ENCODE measurements at places on chromosomes 7 and 10.

GRCh38 chr7:157372300-157373232 lies 35.8 kb downstream of the DNAJB6 start:
- DNase-seq: no peak

DNA sequence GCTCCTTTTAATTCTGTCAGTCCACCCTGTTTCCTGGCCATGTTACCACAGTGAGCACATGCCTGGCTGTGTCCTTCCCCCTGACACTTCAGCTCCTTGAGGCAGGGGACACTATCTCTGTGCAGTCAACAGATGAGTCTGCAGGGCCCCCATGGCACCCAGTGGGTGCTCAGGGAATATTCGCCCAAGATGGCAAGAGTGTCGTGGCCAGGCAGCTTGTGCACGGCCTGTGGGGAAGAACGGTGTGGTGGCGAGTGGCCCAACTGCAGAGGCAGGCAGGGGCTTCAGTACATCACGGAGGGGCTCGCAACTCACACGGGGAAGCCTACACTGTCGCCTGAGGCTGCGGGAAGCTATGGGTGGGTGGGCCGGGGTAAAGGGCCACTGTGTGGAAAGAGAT lies 91.1 kb downstream of the TRRAP start:
- DNase-seq: no peak

DNA sequence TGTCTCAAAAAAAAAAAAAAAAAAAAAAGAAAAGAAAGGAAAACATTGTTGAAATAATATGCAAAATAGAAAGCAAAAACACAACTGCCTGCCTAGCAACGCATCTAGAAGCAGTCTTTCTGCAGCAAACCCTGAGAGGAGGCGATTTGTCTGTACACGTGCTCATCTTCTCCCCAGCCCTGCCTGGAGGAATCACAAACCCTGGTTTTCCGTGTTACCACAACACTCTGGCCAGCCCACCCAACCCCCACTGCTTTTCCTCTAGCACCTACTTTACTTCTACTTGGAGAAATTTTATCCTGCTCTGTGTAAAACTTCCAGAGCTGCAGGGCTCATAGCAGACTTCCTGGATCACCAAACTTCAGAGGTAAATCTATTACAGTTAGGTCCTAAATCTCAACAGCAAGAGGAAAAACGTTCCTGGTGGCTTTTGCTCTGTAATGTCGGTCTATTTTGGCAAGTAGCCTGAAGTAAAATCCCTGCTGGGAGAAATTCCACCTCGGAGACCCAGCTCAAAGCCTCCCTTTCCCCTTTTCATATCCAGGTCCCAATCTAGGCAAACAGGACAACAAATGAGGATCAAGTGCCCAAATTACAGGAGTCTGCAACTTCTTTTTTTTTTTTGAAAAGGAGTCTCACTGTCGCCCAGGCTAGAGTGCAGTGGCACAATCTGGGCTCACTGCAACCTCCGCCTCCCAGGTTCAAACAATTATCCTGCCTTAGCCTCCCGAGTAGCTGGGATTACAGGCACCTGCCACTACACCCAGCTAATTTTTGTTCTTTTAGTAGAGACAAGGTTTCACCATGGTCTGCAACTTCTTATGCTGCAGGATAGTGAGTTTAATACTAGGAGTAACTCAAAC lies 91.6 kb downstream of the DNMBP start:
- DNase-seq: no peak

- DNase-seq: no peak
Observed at GRCh38 chr7:36306222-36306621, 83.4 kb upstream of the ANLN start.

DNA sequence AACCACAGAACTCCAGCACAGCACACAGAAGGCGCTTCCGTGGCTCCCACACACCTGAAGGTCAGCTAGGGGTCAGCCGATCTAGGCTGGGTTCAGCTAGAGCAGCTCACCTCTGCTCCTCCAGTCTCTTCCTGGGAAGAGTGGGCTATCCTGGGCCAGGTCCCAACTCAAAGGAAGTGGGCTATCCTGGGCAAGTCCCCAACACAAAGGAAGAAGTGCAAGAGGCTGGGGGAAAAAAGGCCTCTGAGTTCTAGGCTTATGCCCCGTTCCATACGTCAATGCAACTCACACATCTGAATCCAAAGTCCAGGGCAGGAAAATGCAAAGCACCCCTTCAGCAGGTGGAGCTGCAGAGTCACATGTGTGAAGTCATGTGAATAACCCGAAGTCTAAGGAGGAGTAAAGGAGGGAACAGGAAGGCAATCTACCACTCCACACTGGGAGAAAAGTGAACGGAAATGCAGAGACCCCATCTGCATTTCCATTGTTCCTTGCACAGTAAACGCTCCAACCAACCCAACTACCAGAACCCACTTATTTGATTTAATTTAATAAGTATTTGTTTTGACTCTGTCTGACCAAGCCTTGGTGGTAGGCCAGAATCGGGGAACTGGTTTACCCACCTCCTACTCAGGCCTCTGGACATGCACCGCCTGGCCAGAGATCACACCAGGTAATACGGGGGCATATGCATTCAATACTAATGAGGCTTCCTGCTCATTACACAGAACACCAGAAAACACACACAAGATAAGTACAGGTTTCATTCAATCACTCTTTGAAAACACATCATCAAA lies 95.5 kb upstream of the RNF32 start:
- no peak for DNase-seq

DNA sequence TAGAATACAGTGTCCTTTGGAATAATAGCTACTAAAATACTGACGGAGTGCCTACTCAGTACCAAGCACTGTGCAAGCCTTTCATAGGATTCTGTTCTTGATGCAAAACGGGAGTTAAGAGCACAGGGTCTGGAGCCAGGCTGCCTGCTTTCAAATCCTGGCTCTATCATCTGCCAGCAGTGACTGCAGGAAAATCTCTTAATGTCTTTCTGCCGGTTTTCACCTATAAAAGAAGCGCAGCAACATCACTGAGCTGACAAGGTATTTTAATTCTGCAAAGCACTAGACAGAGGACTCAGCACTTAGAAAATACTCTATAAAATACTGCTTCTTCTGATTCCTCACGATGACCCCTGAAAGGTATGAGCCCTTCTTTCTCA lies 659 bp downstream of the FIGNL1 start:
- DNase-seq: no peak

DNA sequence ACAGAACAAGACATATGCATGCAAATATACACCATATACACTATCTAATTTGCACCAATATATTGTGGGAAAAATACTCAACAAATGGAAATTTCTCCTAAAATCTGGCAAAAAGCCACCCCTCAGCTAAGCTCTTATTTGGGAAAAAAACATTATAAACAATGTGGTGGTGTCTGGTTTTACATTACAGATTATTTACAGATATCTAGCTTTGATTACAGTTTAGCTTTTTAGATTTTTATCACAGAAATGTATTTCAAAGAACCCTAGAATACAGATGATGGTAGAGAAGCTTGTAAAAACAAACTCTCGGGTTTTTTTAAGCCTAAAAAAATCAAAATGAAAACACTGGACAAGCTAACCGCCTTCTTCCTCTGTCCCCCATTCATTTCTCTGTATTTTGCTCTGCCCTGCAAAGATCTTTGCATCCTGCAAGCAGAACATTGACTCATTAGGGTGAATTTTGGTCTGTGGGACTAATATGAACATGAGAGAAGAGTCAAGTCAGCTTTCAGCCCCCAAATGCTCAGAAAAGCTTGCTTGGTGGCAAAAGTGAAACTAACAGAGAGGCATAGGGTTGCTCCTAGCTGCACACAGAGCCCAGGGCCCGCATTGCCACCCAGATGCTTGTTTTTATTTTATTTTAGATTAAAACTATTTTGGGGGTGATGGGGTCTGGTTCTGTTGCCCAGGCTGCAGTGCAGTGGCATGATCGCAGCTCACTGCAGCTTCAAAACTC lies 88.8 kb upstream of the LYZL1 start:
- DNase-seq: no peak

DNA sequence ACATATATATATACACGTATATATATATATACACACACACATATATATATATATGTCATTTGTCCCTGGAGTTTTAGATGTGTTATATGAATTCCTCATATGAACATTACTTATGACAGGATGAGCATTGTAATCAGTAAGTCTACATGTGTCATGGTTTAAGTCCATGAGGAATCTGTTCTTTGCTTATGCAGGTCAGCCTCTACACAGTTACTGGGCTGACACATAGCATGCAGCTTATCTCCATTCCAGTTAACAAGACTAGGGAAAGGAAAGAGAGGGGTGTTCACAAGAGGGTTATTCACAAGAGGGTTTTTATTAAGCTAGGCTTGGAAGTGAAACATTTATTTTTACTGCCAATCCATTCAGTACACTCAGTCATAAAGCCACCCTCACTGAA lies 226.7 kb downstream of the SNX13 start:
- DNase-seq: no peak

- no peak for DNase-seq
Observed at GRCh38 chr10:92203919-92204623, 86.8 kb downstream of the CPEB3 start.

DNA sequence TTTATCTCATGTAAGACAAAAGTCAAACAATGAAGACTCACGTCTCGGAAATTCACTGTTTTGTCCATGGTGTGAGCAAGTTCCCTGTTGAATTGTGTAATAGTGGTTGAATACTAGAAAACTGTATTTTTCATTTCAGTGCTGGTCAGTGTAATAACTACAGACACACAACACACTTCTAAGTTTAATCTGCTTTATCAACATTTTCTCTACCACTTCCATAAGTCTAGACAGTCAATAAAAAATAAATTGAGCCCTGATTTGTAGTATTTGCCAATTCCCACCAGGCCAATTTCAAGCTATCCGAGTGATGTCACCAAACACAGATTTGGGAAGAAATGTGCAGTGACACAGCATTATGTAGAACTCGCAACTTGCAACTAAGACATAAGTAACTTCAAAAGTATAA lies 81.9 kb downstream of the GPR141 start:
- DNase-seq: no peak

DNA sequence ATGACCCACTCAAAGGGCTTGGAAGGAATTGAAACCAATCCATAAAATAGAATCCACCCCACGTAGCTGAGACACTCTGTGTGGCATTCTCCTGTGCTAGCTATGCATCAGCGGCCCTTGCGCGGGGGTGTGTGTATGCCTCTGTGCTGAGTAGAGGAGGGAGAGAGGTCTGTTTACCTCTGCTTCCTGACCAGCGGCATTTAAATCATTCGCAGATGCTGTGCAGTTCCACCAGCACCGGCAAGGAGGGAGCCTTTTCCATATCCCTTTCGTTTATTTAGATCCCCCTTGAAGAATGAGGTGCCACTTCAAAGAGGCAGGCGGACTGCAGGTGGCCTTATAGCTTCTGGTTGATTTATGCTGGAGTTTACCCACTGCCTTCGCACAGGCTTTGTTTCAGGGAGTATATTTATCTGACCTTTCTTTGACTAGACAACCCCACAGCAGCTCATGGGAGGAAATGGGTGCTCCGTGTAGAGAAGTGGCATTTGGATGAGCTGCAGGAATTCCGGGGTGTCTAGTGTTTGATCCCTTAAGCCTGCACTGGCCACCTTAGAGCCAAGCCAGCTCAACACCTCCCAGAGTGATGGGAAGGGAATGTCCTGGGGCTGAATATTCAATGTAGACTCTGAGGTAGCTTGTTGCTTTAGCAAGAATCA lies 11.4 kb downstream of the C10orf53 start:
- DNase-seq: no peak

- DNase-seq: no peak
Observed at GRCh38 chr7:107318523-107319160, 149.8 kb downstream of the HBP1 start.

DNA sequence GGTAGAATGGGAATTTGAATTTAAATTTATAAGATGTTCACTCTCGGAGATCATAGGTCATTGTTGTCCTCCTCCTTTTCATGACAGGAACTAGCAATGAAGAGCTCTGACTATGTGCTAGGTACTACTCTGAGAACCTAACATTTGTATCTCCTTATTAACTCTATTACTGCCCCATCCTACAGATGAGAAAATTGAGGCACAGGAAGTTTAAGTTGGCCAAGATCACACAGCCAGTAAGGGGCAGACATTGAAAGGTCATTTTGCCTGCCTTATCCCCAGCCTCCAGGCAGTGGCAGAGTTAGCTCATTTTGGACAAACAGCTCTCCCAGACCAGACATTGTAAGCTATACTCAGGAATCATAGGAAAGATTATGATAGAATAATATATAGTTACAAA lies 6.0 kb downstream of the SRGN start:
- DNase-seq: no peak

GRCh38 chr10:129133856-129134255 lies 333.2 kb upstream of the MGMT start:
- no peak for DNase-seq

DNA sequence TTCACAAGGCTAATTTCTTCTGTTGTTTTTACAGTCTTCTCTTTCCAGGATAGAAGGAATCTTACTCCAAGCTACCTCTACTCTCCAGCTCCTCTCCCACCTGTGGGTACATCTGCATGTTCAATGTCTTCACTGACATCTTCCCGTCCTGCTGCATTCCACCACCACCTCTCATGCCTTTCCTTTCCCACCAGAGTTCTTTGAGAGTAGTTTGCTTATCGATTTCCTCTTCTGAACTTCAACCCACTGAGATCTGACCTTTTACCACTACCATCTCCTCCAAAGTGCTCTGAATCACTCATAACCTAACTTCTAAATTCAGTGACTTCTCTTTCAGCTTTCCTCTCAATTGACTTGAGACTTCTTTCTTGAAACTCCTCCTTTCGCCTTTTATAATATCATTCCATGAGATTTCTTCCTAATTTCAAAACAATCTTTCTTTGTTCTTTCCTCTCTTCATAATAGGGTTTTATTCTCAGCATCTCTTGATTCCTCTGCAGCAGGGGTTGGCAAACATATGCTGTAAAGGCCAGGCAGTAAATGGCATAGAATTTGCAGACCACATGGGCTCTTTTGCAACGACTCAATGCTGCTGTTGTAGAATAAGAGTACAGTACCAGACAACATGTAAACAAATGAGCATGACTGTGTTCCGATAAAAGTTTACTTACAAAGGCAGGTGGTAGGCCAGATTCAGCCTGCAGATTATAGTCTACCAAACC lies 22.1 kb downstream of the ACSL5 start:
- DNase-seq: no peak

- DNase-seq: no peak
Observed at GRCh38 chr7:10972174-10972573, 1.5 kb upstream of the PHF14 start.

- DNase-seq: no peak
Observed at GRCh38 chr7:39588416-39588815, 22.2 kb downstream of the YAE1 start.

GRCh38 chr7:106999023-106999422 lies 45.5 kb upstream of the PRKAR2B start:
- no peak for DNase-seq

GRCh38 chr7:77699056-77699455 lies 2.8 kb downstream of the RSBN1L start:
- no peak for DNase-seq

Data from stimulated activated CD8-positive, alpha-beta memory T cell treated with anti-CD3 and anti-CD28 coated beads, Interleukin-12 subunit alpha, Interleukin-12 subunit beta, amount 100 ng/mL, for 4 hours (primary cell).